ENCODE measurements at places on chromosomes 3 and 15.

GRCh38 chr3:63869940-63870614 lies 6.4 kb downstream of the ATXN7 start:
- no peak for DNase-seq

DNA sequence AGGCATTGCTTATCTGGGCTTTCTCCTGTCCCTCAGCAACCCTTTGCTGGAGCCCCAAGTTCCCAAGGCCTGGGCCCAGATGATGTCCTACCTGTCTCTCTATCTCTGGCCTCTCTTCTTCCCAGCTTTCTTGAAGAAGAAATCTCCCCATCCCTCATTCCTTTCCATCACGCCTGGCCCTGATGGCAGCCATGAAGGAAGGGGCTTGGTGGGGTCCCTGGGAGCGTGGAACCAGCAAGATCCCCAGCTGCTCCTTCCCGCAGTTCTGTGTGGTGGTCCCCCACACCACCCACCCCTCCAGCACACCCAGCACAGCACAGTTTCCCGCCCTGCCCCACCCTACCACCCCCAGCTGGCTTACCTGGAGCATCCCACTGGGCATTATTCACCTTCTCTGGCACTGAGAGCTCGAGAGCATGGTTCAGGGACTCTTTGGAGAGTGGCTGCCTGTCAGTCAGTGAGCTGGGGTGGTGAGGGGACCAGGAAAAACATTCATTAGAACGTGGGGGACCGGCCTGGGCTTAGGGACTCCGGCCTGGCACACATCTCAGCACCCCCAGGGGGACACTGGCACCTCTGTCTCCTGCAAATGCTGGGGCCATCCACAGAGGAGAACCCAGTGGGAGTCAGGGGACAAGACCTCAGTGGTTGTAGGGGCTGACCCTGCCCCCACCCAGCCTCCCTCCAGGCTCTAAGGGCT lies 26.6 kb downstream of the ACSBG1 start:
- DNase-seq, result no peak

GRCh38 chr3:9122732-9123364 lies 126.6 kb downstream of the SRGAP3 start:
- DNase-seq, result no peak

DNA sequence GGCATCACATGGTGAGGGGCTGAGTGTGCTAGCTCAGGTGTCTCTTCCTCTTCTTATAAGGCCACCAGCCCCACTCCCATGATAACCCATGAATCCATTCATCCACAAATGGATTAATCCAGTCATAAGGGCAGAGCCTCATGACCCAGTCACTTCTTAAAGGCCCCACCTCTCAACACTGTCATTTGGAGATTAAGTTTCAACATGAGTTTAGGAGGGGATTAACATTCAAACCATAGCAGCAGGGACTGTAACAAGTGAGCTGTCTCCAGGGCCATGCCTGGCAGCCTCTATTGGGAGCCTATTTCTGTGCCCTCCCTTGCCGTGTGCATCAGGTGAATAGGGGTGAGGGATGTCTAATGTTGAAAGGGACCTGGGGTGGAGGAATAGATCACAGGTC lies 77.5 kb downstream of the CHRD start:
- DNase-seq, result no peak

- no peak for DNase-seq
Measured at GRCh38 chr3:144351011-144351410, 379.4 kb downstream of the DIPK2A start.

DNA sequence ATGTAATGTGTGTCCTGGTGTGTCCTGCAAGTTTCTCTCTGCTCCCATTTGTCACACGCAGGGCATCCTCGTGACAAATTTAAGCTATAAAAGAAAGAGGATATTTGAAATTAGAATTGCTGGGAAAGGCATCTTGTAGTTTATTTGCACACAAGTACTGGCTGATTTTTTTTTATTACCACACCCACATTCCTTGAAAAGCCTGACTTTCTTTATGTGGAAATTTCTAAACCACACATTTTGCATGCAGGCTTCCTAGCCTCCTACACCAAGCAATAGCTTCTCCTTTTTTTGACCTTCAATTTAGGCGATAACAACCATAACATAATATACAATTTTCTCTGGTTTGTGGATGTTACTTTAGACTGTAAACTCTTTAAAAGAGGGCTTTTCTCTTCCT lies 126.1 kb downstream of the SERPINI1 start:
- no peak for DNase-seq

DNA sequence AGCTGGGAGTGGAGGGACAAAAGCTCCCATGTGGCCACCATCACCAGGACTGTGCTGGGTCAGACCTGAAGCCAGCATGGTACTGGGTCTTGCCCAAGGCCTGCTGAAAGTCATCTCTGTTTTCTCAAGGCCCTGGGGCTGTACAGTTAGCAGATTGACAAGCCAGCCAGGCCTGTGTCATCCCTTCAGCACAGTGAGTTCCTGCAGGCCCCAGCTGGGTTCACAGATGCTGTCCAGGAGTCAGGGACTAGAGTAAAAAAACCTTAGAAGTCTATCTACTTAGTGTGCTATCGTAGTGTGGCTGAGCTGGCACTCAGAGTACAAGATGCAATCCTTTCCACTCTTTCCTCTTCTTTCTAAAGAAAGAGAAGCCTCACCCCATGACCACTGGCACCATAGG lies 246.0 kb upstream of the NAALADL2 start:
- no peak for DNase-seq

DNA sequence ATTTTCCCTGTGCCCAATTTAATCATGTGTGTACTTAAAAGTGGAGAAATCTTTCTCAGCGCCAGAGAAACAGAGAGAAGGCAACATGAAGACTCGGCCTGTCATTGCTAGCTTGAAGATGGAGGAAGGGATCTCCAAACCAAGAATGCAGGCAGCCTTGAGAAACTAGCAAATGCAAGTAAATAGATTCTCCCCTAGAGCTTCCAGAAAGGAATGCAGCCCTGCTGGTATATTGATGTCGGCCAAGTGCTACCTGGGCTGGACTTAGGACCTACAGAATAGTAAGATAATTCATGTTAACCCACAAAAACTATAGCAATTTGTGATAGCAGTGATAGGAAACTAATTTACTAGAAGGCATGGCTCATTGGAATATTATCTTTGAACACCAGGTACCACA lies 150.9 kb upstream of the ABI3BP start:
- DNase-seq, result no peak

Measured in T-helper 1 cell (primary cell).